ENCODE measurements at places on chromosomes 3 and 15.

DNA sequence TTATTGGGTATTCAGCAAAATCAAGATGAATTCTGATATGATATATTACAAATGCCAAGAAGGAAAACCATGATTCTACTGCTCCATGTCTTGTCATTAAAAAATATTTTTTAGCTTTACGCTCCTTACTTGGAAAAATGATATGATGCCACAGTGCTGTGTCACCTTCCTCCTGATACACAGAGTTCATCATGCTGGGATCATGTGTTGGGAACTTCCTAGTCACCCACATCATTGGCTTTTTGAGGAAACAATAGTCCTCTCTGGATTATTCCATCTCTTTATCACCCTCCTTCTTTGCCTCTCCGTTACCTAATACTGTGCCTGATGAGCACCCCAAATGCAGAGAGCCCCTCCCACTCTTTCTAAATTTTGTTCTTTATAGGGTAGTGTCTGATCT lies 94.3 kb upstream of the PFN2 start:
- no peak for DNase-seq

DNA sequence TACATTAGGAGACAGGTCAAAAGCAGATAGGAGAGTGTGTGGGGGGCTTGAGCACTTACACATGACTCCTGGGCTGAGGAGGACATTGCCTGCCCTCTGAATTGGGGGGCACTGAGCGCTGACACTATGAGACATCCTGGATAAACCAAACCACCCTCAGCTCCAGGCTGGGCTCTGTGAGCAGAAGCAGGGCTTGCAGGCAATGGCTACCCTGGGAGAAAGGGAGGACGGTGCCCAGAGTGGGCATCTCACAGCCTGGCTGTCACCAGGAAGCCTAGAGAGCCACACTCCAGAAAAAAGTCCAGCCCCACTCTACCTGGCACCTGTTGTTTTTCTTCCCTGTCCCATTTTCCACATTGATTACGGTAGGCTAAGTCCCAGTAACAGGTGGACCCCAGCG lies 8.2 kb upstream of the KLF13 start:
- DNase-seq = no peak

GRCh38 chr3:176159796-176160195 lies 1037.5 kb downstream of the TBL1XR1 start:
- DNase-seq = no peak

- DNase-seq = no peak
Measured at GRCh38 chr15:90489514-90489913, 40.2 kb upstream of the CRTC3 start.

- DNase-seq = no peak
Measured at GRCh38 chr3:47652142-47652541, 73.5 kb upstream of the CSPG5 start.

- DNase-seq = no peak
Measured at GRCh38 chr3:28317438-28318022, 31.0 kb upstream of the ZCWPW2 start.

GRCh38 chr3:5384557-5385236 lies 197.2 kb downstream of the EDEM1 start:
- DNase-seq = no peak

- no peak for DNase-seq
Measured at GRCh38 chr15:70382762-70383458, 285.2 kb upstream of the TLE3 start.

GRCh38 chr15:68295014-68295805 lies 17.7 kb downstream of the FEM1B start:
- DNase-seq = no peak

- no peak for DNase-seq
Measured at GRCh38 chr3:4712109-4712508, 219.0 kb downstream of the ITPR1 start.

GRCh38 chr3:56921573-56922453 lies 120.1 kb upstream of the ARHGEF3 start:
- no peak for DNase-seq

GRCh38 chr3:53711387-53711786 lies 134.8 kb downstream of the CHDH start:
- DNase-seq = no peak

DNA sequence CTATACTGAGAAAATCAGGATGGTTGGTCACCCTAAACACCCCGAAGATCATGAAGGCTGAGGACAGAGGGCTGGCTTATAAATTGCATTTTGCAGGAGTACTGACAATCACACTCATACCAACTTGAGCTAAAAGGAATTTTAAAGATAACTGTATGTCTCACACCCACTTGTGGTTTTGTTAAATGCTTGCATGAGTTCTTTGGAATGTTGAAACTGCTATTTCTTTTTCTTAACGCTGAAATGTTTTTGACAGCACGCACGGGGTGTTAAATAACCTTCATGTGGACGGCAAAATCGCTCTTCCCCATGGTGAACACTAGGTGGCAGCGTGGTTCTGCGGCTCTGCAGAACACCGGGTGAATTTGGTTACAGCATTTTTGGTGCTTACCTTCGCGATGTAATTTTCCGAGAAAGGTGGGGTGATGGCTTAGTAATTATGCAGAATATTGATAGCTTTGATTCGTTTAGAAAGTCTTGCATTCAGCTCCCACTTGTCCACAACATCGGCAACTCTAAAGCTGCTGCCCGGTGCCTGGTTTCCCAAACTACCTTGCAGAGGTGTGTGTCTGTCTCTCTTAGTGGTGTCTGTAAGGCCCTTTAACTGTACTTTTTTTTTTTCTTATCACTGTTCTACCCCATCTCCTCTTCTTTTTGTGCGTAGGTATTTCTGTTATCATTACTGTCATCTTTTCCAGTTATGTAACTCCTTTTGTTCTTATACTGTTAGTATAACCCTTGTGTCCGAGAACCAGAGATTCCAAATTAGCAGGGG lies 51.7 kb downstream of the ARNT2 start:
- peak; percentile 14 for DNase-seq

GRCh38 chr3:62367763-62368195 lies 5.6 kb downstream of the FEZF2 start:
- DNase-seq = no peak

- DNase-seq = no peak
Measured at GRCh38 chr15:95439922-95440376, 890.6 kb upstream of the NR2F2 start.

- DNase-seq = no peak
Measured at GRCh38 chr3:151209654-151210053, 6.6 kb upstream of the GPR171 start.

DNA sequence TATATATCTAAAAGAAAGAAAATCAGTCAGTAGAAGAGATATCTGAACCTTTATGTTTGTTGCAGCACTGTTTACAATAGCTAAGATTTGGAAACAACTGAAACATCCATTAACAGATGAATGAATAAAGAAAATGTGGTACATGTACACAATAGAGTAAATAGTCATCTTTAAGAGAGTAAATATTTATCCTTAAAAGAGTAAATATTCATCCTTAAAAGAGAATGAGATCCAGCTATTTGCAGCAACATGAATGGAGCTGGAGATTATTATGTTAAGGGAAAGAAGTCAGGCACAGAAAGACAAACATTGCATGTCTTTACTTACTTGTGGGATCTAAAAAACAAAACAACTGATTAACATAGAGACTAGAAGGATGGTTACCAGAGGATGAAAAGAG lies 197.0 kb upstream of the CBLB start:
- DNase-seq = no peak

- DNase-seq = no peak
Measured at GRCh38 chr3:144556392-144556791, 584.8 kb downstream of the DIPK2A start.

- no peak for DNase-seq
Measured at GRCh38 chr15:46471096-46471495, 836.3 kb downstream of the SQOR start.

All from activated effector memory CD4-positive, alpha-beta T cell treated with Interleukin-2 at 50 U/mL for 16 hours (primary cell).